ENCODE measurements at places on chromosomes 2 and 18.

DNA sequence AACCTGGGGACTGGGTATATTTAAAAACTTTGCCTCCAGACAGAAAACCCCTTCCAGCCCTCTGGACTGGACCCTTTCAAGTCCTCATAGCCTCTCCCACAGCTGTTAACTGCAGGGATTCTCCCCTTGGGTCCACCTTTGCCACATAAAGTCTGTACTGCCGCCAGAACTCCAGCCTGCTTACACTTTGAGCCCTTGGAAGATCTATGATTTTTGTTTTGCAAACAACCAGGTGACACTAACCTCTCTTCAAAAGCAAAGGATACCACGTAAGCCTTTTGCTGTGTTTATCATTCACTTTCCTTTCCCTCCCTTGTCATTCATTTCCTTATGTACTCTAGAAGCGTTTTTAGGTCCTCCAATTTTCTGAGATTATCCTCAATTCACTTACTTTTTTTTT, 4.1 kb upstream of the AGXT start:
- H3K27ac ChIP-seq = no peak overlapping the region
- no peaks in the 10 kb centered on the region for H3K27me3 ChIP-seq
- H3K4me3 ChIP-seq = no peak overlapping the region
- no peaks in the 10 kb centered on the region for H3K4me1 ChIP-seq

GRCh38 chr2:41859615-41860514, 188.0 kb upstream of the PKDCC start:
- H3K4me3 ChIP-seq = no peak overlapping the region
- no peaks in the 10 kb centered on the region for H3K4me1 ChIP-seq
- DNase-seq = no peak
- no peaks in the 10 kb centered on the region for H3K36me3 ChIP-seq
- peaks cover 7% of the 10 kb centered on the region for H3K27me3 ChIP-seq

DNA sequence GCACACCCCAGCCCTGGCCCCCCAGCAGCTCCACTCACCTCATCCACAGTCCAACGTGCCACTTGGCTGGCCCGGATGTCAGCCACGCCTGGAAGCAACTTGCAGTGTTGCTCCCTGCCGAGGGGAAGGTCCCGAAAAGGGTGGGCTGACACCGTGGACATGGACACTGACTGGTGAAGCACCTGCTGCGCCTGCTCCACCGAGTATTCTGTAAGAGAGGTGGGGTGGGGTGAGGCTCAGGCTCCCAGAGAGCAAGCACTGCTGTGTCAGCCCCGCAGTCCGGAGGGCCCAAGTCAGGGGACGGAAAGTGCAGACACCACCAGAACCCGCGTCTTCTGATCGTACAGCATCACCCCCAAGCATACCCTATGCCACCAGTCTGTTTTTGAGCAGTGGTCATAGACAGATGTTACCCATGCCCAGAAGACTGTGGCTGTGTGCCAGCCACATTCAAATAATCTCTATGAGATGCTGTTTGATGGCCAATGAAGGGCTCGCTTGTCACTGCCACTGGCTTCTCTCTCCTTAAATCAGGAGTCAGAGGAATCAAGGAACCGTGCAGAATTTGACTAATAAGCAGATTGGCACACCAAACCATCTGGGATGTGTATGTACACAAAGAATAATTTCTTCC, 74.2 kb upstream of the TMEM200C start:
- peaks cover 19% of the 10 kb centered on the region for H3K4me1 ChIP-seq
- H3K27ac ChIP-seq = no peak overlapping the region
- DNase-seq = no peak
- no peak overlapping the region for H3K4me3 ChIP-seq
- no peaks in the 10 kb centered on the region for H3K36me3 ChIP-seq
- H3K27me3 ChIP-seq = no peaks in the 10 kb centered on the region

DNA sequence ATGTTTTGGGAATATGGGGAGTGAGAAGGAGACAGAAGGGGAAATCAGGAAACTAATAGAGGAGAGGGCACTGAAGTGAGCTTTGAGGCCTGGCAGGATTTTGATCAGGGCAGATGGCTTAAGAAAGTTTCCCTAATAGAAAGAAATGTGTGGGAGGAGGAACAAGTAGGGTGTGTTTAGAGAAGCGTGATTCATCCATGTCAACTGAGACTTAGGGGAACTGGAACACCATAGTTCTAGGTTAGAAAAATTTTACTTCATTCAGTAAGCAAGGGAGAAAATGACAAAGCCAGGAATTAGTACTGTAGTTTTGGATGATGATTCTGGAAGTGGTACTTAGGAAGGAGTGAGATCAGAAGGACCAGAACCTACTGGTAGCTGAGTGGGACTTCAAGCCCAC, 296.0 kb downstream of the PLCL1 start:
- no peaks in the 10 kb centered on the region for H3K4me1 ChIP-seq
- no peak overlapping the region for H3K27ac ChIP-seq
- H3K4me3 ChIP-seq = no peak overlapping the region
- H3K36me3 ChIP-seq = peaks cover 34% of the 10 kb centered on the region

- no peaks in the 10 kb centered on the region for H3K36me3 ChIP-seq
- no peaks in the 10 kb centered on the region for H3K4me1 ChIP-seq
- no peak overlapping the region for H3K4me3 ChIP-seq
- no peak for DNase-seq
- no peak overlapping the region for H3K27ac ChIP-seq
These were observed 1667.8 kb downstream of the LRP1B start for GRCh38 chr2:140462990-140463389.

- H3K4me1 ChIP-seq = no peaks in the 10 kb centered on the region
- DNase-seq = no peak
- H3K4me3 ChIP-seq = no peak overlapping the region
- no peaks in the 10 kb centered on the region for H3K36me3 ChIP-seq
- no peak overlapping the region for H3K27ac ChIP-seq
These were observed 26.7 kb upstream of the DLX2 start for GRCh38 chr2:172129404-172129803.

DNA sequence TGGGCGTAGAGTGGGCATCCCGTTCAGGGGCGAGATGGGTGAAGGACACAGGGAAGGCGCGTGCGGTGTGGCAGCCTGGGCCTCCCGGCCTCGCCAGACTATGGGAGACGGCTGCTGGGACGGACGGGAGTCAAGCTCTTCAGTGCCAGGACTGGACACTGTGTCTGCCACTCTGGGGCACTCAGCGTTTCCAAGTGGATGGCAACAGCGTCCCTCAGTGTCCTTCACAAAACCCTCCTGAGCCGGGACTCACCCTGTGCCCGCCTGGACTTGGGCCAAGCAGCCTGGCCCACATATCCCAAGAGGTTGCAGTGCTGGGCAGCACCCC, 16.3 kb upstream of the BOK start:
- no peak for DNase-seq
- no peaks in the 10 kb centered on the region for H3K4me1 ChIP-seq
- peaks cover 77% of the 10 kb centered on the region for H3K27me3 ChIP-seq
- no peak overlapping the region for H3K4me3 ChIP-seq

DNA sequence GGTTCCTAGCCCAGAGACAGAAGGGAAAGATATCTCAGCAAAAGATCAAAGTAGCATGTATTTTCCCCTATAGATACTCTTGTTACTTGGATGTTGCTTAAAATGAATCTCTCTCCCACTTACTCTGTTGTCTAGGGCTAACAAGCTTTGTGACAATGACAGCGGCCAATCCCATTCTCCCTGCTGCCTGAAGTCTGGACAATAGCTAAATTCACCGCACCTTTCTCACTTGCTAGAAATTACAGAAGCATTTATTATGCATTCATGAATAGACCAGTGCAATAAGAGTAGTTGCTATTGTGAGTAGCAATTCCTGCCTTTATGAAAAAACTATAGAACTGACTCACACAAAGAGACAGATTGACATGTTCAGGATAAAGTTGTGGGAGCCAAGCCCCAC, 42.2 kb upstream of the ZC3H15 start:
- no peaks in the 10 kb centered on the region for H3K36me3 ChIP-seq
- H3K27me3 ChIP-seq = no peaks in the 10 kb centered on the region
- no peak for DNase-seq
- no peaks in the 10 kb centered on the region for H3K4me1 ChIP-seq

GRCh38 chr2:232296776-232297525, 81.6 kb upstream of the ALPP start:
- H3K27ac ChIP-seq = no peak overlapping the region
- H3K27me3 ChIP-seq = no peaks in the 10 kb centered on the region
- no peak overlapping the region for H3K4me3 ChIP-seq

DNA sequence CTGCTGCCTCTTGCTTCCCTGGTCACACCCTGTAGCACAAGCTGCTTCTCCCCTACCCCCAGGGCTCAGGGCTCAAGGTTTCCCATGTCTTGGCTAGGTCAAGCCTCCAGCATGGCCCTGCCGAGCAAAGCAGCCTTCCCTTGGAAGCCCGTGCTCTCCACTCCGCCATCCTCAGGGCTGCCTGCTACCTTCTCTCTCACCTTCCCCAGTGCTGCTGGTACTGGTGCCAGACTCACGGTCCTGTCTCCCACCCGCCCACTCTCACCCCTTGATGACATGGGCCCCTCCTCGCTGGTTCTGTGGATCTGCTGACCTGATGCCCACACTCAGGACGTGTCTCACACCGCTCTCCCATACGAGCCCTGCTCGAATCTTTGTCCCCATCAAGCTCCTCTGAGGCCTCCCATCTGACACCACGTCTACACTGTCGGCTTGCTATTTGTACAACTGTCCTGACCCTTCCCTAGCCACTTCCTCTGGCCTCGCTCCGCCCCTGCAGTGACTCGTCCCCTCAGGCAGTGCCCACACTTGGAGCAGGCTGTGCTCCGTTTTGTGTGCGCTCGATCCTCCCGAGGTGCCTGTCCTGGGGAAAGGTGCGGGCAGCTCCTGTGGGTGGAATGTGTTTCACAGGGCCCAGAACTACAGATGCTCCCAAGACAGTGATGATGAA, 49.9 kb downstream of the ZAP70 start:
- peaks cover 35% of the 10 kb centered on the region for H3K36me3 ChIP-seq
- DNase-seq = no peak
- H3K4me1 ChIP-seq = no peaks in the 10 kb centered on the region
- H3K27me3 ChIP-seq = no peaks in the 10 kb centered on the region

DNA sequence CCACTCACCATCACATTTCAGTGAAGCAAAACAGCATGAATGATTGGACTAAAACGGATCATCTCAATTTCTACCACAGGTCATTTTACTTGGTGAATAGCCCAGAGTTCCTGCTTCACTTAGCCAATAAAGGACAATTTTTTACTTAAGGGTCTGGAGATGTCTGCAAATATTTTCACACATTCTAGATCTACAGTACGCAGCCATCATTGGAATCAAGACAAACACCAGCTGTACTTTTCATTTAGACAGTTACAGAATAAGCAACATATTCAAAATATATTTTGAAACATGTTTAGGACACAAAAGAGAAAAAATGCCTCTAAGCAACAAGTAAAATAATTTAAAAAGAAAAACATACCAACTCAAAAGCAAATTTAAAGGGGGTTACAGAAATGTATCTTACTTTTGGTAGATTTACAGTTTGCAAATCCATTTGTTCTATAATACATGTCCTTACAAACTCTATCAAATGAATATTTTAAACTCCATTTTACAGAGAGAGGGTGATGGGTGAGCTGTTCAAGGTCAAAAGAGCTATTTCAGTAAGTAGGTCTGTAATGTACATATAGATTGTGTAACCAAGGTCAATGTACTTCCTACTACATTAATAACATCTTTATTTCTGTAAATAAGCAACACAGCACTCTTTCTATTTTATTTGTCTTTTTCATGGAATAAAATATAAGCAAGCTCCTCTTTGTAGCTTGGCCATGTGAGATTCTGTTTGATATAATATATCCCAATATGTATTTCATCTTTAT, 13.4 kb downstream of the PPP1R1C start:
- H3K36me3 ChIP-seq = peaks cover 2% of the 10 kb centered on the region
- no peaks in the 10 kb centered on the region for H3K27me3 ChIP-seq
- H3K4me3 ChIP-seq = no peak overlapping the region
- no peaks in the 10 kb centered on the region for H3K4me1 ChIP-seq
- no peak for DNase-seq
- H3K27ac ChIP-seq = no peak overlapping the region

GRCh38 chr2:237479747-237480146, 7.3 kb upstream of the MLPH start:
- H3K36me3 ChIP-seq = no peaks in the 10 kb centered on the region
- H3K27ac ChIP-seq = no peak overlapping the region
- H3K4me1 ChIP-seq = peaks cover 23% of the 10 kb centered on the region
- no peak overlapping the region for H3K4me3 ChIP-seq

GRCh38 chr2:72678024-72678423, 147.8 kb downstream of the EXOC6B start:
- H3K36me3 ChIP-seq = no peaks in the 10 kb centered on the region
- H3K4me3 ChIP-seq = no peak overlapping the region
- H3K27ac ChIP-seq = no peak overlapping the region
- no peaks in the 10 kb centered on the region for H3K27me3 ChIP-seq
- no peaks in the 10 kb centered on the region for H3K4me1 ChIP-seq

DNA sequence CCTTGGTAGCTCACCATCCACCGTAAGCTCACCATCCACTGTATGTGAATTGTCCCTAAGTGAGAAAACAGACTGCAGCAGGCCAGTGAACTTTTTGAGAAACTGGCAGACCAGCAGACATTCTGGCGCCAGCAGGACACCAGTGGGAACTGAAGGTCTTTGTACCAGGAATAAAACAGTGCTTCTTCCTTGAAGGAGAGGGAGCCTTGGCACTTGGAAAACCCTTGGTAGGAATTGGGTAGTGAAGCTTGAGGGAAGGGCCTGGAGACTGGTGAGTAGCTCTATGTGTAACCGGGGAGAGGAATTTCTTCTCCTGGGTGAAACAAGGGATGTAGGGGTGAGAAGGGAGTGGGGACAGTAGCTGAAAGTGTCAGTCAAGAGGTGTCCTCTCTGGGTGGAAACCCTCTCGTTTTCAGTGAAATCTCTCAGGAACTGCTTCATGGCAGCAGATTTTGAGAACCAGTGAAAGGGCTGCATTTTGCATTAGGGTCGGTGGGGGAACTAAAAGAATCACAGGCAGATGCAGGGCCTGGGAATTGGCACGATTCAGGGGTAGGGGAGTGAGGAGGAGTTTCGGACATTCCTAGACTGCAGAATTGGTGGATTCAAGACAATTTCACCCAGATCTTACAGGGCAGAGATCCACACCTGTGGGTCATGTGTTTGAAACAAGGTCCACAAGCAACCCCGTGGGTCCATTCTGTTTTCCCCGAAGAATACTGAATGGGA, 131.5 kb upstream of the DLX2 start:
- peaks cover 60% of the 10 kb centered on the region for H3K4me1 ChIP-seq
- no peaks in the 10 kb centered on the region for H3K36me3 ChIP-seq
- no peak overlapping the region for H3K27ac ChIP-seq
- no peaks in the 10 kb centered on the region for H3K27me3 ChIP-seq

GRCh38 chr2:230158468-230158867, 61.3 kb downstream of the SP110 start:
- no peak overlapping the region for H3K27ac ChIP-seq
- H3K4me3 ChIP-seq = no peak overlapping the region
- H3K4me1 ChIP-seq = no peaks in the 10 kb centered on the region
- no peaks in the 10 kb centered on the region for H3K36me3 ChIP-seq

DNA sequence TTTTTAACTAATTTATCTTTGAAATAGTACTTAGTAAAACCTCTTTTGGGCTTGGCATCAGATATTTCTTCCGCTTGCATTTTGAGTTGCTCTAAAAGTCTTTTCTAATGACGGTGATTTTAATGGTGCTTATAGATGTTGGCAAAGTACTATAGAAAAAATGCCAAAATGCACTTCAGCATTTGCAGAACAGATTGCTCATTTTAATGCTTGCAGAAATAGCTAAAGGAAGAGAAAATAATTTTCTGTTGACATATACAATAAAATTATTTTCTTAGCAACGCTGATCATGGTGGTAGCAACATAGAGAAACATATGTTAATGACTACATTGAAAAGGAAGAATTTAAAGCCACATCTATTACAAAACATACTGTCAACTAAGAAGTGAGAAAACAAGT, 170.7 kb downstream of the STK39 start:
- H3K27me3 ChIP-seq = no peaks in the 10 kb centered on the region
- no peak overlapping the region for H3K27ac ChIP-seq
- H3K36me3 ChIP-seq = peaks cover 18% of the 10 kb centered on the region
- DNase-seq = no peak

All from thymus (tissue), 14 donors.